ENCODE measurements at places on chromosomes 12 and 14. TPM values are rescaled to one million over a fixed set of nuclear protein-coding genes. Genes with fewer than 3 reads are reported as not detected.

Gene MAP3K9
- polyA plus RNA-seq = 5.4 TPM

Gene PIWIL1
- not detected for polyA plus RNA-seq

Gene BEST3
- polyA plus RNA-seq = 0.78 TPM

Gene PROX2
- polyA plus RNA-seq = not detected

Gene HOXC6
- polyA plus RNA-seq = 6.0 TPM

Gene PLXNC1
- 0.12 TPM for polyA plus RNA-seq

Gene TBC1D30
- 0.67 TPM for polyA plus RNA-seq

Gene KRR1
- polyA plus RNA-seq = 66.1 TPM

Gene FKBP11
- polyA plus RNA-seq = 42.2 TPM

Gene TAS2R7
- polyA plus RNA-seq = not detected

- DNase-seq = no peak
These were observed 398.4 kb downstream of the DAD1 start for GRCh38 chr14:22190411-22191191.

DNA sequence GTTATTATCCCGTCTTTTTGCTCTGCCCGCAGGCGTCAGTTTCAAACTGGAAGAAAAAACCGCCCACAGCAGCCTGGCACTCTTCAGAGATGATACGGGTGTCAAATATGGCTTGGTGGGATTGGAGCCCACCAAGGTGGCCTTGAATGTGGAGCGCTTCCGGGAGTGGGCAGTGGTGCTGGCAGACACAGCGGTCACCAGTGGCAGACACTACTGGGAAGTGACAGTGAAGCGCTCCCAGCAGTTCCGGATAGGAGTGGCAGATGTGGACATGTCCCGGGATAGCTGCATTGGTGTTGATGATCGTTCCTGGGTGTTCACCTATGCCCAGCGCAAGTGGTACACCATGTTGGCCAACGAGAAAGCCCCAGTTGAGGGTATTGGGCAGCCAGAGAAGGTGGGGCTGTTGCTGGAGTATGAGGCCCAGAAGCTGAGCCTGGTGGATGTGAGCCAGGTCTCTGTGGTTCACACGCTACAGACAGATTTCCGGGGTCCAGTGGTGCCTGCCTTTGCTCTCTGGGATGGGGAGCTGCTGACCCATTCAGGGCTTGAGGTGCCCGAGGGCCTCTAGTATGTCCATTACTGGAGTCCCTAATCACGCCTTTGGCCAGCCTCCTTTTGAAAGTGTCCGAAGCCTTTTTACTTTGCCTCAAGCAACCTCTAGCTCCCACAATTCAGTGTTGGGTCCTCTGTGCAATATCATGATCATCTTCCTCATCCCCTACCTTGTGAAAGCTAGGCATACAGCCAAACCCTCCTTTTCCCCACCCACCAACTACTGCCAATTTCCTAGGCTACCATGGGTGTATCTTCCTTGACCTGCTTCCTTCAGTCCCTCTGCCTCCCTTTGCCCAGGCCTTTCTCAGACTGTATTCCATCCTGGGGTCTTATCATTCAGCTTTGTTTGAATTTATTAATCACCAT is 891 bp downstream of the SPRYD4 start:
- peak; percentile 33 for DNase-seq

DNA sequence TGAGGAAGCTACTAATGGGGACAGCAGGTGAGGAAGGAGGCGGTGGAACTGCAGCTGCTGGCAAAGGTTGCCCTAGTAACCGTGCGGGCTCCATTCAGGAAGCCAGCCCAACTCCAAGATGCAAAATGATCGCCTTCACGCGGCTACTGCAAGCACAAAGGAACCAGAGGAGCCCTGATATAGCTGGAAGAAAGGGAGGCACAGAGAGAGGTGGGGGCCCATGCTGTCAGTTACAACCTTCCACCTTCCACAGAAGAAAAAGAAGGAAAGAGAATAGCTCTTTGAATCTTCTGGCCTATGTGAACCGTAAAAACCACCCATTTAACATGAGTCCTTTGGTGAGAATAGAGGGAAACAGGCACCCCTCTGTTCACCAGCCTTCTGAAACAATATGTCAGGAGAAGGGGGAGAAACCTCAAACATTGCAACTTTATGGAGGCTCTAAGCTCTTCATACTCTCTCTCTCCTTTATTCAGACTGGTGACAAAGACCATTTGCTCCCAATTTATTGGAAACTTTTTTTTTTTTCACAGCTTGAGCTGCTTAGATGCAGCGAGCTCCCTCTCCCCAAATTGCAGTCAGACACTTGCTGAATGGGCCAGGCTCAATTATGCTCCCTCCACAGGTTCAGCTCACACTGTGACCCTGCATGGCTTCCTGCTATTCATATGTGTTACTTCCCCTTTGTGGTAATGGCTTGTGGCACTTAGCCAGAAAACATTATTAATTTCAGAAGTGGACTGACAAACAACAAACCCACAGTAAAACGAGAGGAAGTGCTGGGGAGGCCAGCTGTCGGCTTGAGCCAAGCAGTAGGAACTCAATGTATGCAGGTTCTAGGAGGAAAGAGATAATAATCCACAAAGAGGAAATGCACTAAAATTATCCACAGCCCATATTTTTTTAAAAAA is 6.2 kb downstream of the DUSP6 start:
- DNase-seq = no peak

DNA sequence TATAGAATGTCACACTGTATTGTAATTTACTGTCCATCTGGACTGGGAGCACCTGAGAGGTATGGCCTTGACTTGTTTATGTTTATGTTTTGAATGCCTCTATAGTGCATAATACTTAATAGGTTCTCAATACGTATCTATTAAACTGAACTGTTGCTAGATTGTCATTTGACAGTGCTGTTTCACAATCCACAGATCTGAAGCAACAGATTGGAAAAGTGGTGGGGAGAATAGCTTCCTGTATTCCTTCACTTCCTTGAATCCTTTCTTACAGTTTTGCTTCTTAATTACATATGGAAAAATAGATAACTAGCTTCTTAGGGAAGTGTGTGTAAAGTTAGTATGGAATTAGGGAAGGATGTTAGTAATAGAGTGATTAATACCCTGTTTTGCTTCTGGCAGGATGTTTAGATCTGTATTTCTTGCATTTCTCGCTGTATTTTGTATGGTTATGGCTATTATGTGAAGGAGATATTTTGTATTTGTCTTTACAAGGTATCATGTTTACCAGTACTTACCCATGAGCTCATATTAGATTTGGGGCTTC is 4.5 kb downstream of the CNOT2 start:
- DNase-seq = no peak

- DNase-seq = peak; percentile 74
These were observed 7.6 kb downstream of the VPS37B start for GRCh38 chr12:122888232-122888752.

GRCh38 chr12:70049596-70050360 is 193.5 kb upstream of the CNOT2 start:
- no peak for DNase-seq

GRCh38 chr12:50985322-50985721 is 33.0 kb downstream of the HIGD1C start:
- no peak for DNase-seq

DNA sequence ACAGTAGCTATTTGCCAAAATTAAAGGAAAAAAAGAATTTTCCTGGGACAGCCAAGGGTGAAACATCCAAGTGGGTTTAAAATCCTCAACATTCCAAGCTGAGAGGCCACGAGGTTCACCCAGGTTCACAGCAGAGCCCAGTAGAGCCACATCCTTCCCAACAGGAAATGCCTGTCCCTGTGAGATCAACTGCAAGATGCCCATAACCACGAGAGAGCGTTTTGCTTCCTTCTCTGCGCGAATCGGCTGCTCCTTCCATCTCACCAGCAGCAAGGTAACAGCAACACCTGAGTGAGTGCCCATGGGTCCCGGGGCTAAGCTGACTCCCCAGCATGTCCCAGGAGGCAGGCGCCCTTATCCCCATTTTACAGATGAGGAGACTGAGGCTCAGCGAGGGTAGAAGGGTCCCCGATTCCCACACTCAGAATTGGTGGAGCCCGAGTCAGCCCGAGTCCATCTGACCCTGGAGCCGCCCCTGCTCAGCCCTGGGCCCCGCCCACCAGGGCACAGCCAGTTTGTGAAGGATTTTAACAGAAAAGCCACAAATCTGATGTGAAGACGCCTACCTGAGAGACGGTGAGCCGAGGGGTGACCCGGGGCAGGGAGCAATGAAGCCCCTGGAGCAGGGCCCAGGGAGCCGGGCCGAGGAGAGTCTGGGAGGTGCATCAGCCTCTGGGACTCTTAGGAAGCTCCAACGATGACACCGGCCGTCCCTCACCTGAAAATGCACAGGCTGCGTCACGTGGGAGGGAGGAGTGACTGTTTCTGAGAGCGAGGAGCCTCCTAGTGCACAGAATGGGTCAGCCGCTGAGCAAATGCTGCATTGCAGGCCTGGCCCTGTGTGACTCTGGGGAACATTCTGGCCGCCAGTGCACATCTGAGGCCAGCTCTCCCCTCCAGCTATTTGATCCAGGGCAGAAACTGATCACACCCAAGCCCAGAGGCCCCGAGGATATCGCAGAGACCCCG is 236.9 kb upstream of the SFSWAP start:
- no peak for DNase-seq

DNA sequence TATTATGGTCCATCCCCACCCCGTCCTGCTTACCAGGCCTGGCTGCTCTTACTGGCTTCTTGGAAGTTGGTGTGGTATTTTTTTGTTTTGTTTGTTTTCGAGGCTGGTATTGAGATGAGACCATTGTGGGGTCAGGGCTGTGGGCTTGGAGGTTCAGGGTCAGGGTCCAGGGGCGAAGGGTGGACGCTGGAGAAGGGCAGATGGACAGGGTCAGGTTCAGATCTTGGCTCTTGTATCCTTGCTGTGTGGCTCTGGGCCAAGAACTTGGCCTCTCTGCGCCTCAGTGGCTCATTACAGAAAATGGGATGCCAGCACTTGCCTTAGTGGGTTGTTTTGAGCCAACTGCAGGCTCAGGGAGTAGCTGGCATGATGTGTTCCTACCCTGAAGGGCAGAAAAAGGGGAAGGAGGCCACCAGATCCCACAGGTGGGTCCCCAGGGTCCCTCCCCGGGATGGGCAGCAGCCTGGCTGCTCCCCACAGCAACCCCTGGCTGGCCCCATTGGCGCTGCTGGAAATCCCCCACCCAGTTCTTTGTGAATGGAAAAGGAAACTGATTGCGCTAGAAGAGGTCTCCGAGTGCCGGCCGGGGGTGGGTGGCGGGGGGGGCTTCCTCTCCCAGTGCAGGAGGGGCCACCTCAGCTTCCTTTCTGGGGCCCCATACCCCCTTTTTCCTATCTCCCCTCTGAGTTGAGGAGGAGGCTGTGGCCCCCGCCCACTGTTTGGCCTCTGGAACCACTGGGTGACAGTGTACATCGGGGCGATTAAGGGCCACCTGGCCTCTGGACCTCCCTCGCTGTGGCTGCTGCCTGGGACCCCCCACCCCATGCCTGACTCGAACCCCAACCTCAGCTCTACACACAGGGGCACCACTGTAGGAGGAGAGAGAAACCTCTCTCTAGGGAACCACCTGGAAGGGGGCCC is 25.0 kb downstream of the SH2B3 start:
- no peak for DNase-seq

GRCh38 chr14:94987409-94987808 is 169.9 kb downstream of the DICER1 start:
- no peak for DNase-seq

DNA sequence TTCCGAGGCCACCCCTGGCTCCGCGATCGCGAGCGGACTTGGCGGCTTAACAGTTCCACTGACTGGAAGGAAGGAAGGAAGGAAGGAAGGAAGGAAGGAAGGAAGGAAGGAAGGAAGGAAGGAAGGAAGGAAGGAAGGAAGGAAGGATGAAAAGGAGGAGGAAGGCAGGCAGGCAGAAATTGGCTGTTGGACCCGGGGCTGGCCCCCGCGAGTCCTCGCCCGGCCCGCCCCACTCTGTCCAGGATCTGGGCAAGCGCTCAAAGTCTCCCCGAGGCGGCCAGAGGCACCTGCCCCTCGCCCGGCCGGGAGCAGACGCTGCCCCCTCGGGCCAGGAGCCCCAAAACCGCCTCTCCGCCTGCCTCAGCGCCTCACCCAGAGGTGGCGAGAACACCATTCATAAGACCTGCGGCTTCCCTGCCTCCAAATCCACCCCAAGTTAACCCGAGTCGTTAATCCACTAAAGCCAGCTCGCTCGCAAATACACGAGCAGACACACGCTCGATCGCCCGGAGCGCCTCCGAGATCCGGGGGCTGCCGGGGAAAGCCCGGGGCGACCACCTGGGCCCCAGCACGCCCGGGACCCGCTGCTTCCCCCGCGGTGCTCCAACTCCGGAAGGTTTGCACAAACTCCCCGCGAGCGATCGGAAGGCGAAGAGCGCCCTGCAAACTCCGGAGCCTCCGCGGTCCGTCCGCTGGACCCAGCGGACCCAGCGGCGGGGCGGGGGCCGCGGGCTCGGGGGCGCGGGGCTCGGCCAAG is 844 bp downstream of the DPF3 start:
- no peak for DNase-seq

- DNase-seq = peak; percentile 72
These were observed 759 bp upstream of the KLC1 start for GRCh38 chr14:103628221-103628683.

- no peak for DNase-seq
These were observed 3.3 kb upstream of the MDM1 start for GRCh38 chr12:68335462-68335861.

DNA sequence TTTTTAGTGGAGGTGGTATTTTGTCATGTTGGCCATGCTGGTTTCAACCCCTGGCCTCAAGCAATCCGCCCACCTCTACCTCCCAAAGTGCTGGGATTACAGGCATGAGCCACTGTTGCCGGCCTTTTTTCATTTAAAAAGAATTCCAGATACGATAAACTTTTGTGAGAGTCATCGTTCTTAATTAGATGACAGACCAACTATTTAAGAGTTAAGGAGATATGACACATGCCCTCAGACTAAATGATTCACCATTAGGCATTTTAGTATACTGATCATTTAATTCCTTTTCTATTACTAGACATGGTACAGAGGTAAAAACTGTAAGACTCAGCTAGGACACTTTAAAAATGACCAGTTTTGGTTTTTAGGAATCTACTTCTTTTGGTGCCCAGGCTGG is 2.4 kb downstream of the ANKRD13A start:
- DNase-seq = no peak

- peak; percentile 68 for DNase-seq
These were observed 36.5 kb downstream of the CMKLR1 start for GRCh38 chr12:108302403-108303311.

- DNase-seq = no peak
These were observed 276.8 kb downstream of the PCNX1 start for GRCh38 chr14:71183876-71184689.

DNA sequence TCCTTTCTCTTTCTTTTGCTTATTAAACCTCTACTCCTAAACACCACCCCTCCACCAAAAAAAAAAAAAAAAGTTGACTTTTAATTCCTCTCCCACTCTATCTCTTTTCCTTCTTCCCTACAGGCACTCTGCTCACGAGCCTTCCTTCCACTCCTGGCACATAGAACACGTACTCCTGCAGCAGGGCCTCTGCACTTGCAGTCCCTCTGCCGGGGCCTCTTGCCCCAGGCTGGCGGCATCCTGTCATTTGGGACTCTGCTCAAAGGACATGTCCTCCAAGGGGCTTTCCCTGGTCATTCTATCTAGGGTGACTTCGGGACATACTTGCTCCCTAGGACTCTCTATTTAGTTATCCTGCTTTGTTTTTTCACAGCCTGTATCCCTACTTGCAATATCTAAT is 7.7 kb downstream of the FOS start:
- DNase-seq = no peak

- no peak for DNase-seq
These were observed 22.4 kb downstream of the SLCO1B3 start for GRCh38 chr12:20832911-20833310.

- peak; percentile 75 for DNase-seq
These were observed 1.1 kb upstream of the TRAF3 start for GRCh38 chr14:102775855-102776760.
